ENCODE measurements at places on chromosomes 3 and 15.

DNA sequence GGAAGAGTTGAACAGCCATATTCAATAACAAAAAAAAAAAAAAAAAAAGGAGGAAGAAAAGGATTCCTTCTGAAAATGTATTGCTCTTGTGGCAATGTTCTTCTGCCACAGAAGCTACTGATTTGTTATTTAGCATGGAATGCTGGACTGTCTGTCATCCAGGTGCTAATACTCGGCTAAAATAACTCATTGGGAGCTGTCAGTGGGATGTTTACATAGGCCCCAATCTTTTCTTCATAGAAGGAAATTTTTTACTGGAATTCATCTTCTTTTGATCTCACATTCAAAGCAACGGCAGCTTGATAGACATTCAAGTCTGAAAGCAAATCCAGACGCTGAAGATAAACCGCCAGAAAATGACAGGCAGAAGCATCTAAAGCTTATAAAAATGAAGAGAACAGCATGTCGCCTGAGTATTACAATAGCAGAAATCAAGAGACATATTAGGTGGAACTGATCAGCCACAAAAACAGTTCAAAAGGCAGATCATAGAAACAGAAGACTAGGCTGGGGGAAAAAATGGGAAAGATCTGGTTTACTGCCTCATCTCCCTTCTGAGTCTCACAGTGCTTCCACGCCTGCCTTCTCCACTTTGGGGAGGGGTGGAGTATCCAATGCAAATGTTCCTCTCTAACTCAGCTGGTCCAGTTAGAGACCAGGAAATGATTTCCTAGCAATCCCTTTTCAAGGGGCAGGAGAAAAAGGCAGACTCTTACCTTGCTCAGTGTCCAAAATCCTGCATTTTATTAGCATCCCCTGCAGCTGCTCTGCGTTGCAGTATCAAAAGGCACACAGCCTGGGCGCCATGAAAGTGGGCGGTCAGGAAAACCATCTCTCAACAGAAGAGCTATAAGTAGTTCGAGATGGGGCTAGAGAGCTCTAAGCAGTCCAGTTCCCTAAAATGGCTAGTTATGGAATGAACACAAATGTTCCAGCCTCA lies 451.9 kb downstream of the FOXP1 start:
- DNase-seq: no peak

DNA sequence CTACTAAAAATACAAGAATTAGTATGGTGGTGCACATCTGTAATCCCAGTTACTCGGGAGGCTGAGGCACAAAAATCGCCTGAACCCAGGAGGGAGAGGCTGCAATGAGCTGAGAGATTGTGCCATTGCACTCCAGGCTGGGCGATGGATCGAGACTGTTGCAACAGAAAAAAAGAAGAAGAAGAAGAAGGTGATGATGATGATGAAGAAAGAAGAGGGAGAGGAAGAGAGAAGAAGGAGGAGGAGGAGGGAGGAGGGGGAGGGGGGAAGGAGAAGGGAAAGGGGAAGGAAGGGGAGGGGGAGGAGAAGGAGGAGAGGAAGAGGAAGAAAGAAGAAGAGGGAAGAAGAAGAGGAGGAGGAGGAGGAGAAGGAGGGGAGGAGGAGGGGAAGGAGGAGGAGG lies 33.2 kb upstream of the ZNF710 start:
- no peak for DNase-seq

GRCh38 chr3:54761637-54762036 lies 166.2 kb downstream of the LRTM1 start:
- no peak for DNase-seq

DNA sequence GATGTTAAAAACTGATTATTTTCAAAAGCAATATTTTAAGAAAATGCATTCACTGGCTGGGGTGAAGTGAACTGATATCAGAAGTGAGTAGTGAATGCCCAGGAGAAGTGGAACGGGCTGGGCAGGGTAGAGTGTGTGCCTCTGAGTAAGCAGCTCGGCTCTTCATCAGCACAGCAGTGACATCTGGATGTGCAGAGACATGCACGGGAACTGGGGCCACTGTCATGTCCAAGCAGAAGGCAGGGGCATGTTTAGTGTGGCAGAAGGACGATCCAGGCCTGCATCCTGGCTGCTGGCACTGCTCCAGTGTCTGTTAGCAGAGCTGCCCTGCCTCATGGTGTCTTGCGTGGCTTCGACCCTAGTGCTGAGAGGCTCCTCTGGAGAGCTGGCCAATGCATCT lies 305.6 kb upstream of the LRRFIP2 start:
- DNase-seq: no peak

DNA sequence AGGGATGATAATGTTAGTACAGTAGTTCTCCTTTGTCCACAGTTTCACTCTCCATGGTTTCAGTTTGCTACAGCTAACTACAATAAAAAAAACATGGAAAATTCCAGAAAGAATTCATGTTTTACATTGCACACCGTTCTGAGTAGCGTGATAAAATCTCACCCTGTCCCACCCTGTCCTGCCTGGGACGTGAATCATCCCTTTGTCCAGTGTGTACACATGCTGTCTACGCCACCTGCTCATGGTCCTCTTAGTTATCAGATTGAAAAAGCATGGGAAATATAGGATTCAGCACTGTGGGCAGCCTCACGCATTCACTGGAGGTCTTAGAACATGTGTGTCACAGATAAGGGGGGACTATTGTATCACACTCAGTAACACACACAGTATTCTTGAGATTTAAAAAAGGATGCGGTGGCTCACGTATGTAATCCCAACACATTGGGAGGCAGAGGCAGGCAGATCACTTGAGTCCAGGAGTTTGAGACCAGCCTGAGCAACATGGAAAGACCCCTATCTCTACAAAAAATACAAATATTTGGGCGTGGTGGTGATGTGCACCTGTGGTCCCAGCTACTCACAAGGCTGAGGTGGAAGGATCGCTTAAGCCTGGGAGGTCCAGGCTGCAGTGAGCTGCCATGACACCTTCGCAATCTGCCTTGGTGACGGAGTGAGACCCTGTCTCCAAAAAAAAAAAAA lies 8.7 kb upstream of the FLNB start:
- DNase-seq: no peak

Data from CD4-positive, alpha-beta T cell treated with Interleukin-6 for 4 hours (primary cell).